ENCODE measurements at places on chromosomes 2 and 18.

DNA sequence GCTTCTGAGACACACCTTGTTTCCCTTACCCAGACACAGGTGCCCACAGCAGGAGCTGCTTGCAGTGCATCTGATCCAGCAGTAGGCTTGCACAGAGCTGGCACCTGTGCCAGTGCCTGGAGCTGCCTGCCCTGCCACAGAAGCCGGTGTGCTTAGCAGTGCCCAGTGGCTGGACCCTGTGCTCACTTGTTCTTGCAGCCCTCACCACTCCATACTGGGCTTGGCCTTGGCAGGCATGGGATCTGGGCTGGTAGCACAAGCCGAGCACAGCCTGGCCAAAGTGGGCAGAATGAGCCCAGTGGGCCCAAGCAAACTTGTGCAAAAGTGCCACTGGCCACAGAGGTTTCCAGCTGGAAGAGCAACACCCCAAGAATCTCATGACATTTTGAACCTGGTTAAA lies 1950.4 kb downstream of the SUCLG1 start:
- DNase-seq, result no peak

DNA sequence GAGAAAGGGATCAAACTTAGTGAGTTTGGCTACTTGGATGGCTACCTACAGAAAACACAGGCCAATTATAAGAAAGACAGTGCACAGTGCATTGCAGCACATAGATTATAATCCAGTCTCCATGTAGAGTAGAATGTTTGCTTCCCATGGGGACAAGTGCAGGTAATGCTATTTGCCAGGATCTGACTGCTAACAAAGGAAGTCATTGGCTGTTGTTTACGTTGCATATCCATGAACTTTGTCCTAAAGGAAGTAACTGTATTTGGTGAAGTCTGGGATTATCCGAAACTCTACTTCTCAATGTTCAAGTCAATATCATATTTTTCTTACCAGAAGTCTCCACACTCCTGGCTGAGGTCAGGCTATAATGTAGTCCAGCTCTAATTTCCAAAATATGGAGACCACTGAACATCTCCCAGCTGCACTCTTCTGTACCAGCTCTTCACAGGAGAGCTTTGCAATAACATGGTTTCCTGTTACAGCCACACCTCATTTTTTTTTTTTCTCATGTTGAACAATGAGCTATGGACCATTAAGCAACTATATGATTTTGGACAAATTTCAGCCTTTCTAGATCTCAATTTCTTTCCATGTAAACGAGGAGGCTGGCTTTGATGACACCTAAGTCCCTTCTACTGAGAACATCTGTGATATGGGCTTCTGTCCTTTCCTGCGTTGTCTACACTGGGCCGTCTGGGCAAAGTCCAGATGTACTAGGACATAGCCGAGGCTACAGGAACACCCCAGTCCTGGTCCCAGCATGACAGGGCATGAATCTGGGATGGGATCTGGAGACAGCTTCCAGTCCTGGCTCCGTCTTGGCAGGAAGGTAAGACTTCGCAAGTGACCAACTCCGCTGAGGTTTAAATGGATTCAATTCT lies 154.8 kb downstream of the LAMA1 start:
- no peak for DNase-seq

- no peak for DNase-seq
Measured at GRCh38 chr2:96245609-96246390, 20.0 kb downstream of the TMEM127 start.

DNA sequence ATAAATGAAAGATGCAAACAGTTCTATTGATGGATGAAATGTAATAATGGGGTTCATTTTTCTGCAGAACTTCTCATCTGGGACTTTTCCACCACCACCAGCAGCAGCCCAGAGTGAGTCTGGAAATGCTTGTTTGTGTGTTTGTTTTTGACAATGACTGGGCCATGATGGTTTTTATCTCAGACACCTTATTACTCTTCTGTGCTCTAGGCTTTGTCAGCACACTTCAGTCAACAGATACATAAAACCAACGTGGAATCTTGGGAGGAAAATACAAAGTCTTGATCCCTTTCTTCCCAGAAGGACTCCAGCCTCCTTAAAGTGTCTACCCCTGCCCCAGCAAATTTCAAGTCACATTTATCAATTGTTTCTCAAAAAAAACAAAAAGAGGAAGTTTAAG lies 134.0 kb downstream of the MREG start:
- DNase-seq, result no peak

DNA sequence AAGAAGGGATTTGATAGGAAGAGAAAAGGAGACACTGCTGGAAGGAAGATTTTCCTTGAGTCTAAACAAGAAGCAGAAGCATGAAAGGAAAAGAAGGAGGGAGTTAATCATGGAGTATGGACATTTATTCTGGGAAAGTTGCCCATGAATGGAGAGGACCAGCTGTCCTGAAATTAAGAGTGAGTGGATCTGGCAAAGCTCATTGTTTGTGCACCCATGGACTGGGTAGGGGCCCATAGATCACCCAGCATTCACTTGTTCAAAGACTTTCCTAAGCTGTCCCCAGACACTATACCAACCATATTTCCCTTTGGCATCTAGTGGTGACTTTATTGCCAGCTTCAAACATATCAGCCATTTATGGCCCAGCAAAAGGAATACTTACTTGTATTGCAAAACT lies 422.7 kb downstream of the FBXO15 start:
- DNase-seq, result no peak

DNA sequence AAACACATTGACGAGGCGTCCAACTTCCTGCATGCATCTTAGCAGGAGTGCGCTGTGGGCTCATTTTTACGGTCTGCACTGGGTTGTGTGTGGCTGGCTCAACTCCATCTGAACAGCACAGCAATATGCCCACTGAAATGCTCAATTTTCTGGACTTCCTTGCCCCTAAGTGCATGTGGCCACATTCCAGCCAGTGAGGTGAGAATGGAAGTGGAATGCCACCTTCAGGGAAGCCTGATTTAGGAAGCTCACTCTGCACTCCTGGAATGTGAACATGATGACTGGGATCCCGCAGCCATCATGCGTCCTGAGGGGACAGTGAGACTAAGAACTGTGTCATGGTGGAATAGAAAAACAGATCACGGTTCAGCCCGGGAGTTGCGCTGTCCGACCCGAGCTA lies 76.2 kb downstream of the PSMG2 start:
- no peak for DNase-seq

DNA sequence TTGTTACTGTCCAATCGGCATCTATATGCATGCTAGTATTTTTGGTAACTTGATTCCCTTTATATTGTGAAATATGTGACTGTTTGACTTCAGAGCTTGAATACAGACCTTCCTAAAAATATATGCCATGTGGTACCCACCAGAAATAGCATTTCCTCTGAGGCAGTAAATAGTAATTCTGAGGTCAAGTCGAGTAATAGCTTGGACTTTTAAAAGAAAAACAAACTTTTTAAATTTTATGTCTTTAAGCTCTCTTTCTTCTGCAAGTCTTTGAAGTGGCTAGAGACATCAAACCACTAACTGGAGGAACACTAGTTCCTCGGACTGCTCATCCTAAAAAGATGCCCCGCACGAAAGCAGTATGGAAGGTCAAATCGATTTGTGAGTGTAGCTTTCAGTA lies 396.8 kb upstream of the SLC14A2 start:
- no peak for DNase-seq

- no peak for DNase-seq
Measured at GRCh38 chr2:98764499-98764898, 33.6 kb upstream of the MGAT4A start.

DNA sequence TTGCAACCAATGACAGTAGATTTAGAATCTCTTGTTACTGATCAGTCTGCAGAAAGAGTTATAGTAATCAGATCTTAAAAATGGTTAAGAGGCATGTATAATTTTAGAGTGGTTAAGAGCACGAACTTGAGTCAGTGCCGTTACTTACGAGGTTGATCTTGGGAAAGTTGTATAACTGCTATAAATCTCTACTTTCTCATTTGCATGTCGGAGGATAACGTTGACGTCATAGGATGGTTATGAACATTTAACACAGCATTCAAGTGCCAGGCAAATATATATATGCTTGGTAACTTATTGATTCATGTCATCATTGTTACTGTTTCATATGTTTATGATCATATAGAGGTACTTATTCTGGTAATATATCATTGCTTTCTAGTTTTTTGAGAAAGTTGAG lies 146.2 kb downstream of the ARHGAP28 start:
- DNase-seq, result no peak

GRCh38 chr2:96839293-96839874 lies 4.4 kb downstream of the ANKRD23 start:
- DNase-seq, result no peak

- no peak for DNase-seq
Measured at GRCh38 chr2:179096090-179096489, 46.2 kb upstream of the CCDC141 start.

GRCh38 chr2:169452080-169452479 lies 27.2 kb upstream of the BBS5 start:
- DNase-seq, result no peak

GRCh38 chr2:173734797-173735196 lies 230.4 kb downstream of the SP3 start:
- DNase-seq, result no peak

- DNase-seq, result no peak
Measured at GRCh38 chr2:175817221-175817620, 184.8 kb downstream of the LNPK start.

- DNase-seq, result peak; percentile 15
Measured at GRCh38 chr18:58135701-58136331, 91.8 kb downstream of the NEDD4L start.

DNA sequence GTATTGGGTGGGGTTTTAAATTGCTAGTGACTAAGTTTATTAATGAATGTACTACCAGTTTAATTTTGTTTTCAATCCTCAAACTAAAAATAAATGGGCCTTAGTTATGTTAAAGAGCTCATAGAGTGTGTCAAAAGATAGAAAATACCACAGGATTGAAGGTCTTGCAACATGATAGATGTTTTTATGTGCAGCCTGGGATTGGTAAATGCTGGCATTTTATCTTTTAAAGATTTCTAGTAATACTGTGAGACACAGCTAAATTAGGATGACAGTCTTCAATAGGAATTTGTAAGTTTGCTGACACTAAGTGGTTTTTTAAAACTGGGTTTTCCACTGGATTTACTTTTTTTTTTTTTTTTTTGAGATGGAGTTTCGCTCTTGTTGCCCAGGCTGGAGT lies 122.3 kb downstream of the HAUS1 start:
- peak; percentile 32 for DNase-seq

DNA sequence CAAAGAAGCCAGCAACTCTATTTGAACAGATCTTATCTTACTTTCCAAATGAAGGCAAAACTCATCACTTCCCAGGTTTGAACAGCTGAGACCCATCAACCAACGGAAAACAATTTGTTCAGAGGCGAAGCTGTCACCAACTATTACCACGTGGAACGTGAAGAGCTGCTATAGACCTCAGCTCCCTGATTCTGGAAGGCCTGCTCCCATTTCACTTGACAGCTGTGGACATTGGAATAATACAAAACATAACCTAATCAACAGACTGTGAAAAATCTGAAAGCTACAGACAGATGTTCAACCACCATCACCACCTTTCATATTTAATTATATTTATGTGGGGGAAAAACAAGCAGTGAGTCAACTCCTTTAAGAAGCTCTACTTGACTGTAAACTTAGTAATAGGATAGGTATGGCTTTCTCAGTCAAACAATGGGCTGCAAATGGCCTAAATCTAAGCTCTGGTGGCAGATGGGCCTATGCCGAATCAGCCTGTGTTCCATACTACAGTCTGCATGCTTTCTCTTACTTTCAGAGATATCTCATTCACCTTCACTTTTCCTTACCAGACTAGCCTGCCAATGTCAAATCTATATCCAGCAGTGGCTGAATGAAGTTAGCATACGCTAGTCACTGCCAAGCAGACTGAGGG lies 896.4 kb downstream of the TDRD15 start:
- DNase-seq, result peak; percentile 6

GRCh38 chr2:143524559-143525401 lies 395.6 kb downstream of the ARHGAP15 start:
- DNase-seq, result no peak

- DNase-seq, result no peak
Measured at GRCh38 chr2:105803337-105803736, 58.6 kb downstream of the NCK2 start.

DNA sequence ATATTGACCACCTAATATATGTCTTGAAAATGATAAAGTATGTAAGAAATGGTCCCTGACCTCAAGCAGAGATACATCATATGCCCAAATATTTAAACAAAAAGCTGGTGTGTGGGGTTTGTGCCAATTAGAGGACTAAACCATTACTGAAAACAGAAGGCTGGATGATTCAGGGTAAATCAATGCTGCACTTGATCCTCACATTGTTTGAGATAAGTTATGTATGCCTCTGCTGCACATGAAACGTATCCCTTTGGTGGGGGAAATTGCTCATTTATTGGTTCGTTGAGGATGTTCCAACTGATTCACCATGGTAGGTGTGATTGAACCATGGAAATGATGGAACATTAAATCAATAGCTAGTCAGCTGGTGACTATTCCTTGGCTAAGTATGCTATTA lies 24.7 kb upstream of the DARS1 start:
- peak; percentile 46 for DNase-seq

- no peak for DNase-seq
Measured at GRCh38 chr2:23588106-23588505, 203.1 kb downstream of the KLHL29 start.

GRCh38 chr2:198659096-198659870 lies 798.5 kb downstream of the SATB2 start:
- DNase-seq, result no peak

- no peak for DNase-seq
Measured at GRCh38 chr2:3460831-3461800, 58.2 kb downstream of the ADI1 start.

- no peak for DNase-seq
Measured at GRCh38 chr2:169344736-169345485, 17.4 kb downstream of the LRP2 start.

GRCh38 chr2:175984846-175985245 lies 17.2 kb downstream of the LNPK start:
- peak; percentile 36 for DNase-seq

DNA sequence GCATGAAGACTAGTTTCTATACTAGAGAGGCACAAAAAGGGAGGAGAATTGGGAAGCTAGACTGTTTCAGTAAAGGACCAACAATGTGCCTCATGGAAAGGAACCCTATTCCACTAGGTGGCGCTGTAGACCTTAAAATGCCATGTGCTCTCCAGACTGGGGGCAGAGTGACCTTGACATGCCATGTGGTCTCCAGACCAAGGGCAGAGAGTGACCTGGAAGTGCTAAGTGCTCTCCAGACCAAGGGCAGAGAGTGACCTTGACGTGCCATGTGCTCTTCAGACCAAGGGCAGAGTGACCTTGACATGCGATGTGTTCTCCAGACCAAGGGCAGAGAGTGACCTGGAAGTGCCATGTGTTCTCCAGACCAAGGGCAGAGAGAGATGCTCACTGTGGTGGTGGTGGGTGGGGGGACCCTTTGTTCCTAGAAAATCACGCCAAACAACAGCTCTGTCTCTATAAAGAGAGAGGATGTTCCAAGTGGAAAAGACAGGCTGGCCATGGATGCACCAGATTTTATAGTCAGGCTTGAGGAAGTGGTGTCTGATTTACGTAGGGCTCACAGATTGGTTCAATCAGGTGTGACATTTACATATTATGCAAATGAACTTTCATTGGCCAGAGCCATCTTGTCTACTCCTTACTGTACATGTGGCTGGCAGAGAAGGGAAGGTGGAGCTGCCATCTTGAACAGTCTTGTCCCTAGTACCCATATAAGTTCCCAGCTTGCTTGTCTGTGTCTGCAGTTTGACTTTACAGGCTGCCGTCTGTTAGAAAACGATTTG lies 344.0 kb upstream of the DDX18 start:
- no peak for DNase-seq

Data from fibroblast of skin of left biceps (primary cell).